ENCODE measurements at places on chromosomes 6 and 20. TPM values are rescaled to one million over a fixed set of nuclear protein-coding genes. Genes with fewer than 3 reads are reported as not detected.

DNA sequence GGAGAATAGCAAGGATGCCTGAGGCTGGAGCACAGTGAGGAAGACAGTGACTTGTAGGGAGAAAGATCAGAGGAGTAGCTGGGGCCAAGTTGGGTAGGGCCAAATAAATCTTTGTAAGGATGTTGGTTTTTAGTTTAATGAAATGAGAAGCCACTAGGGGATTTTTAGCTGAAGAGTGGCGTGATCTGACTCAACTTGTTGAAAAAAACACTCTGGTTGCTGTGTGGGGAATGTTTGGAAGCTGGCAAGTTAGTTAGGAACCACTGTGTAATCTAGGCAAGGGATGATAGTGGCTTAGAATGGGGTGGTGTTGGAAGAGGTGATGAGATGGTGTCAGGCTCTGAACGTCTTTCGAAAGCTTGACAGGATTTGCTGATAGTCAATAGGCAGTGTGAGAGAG is 176.1 kb upstream of the HDDC2 start:
- no peak for DNase-seq

- DNase-seq: no peak
These were observed 105.9 kb downstream of the ADGRB3 start for GRCh38 chr6:68740828-68741500.

- DNase-seq: no peak
These were observed 1049.5 kb upstream of the EPHA7 start for GRCh38 chr6:94468830-94469229.

FKBP5 gene
- 14.5 TPM for polyA plus RNA-seq

GRCh38 chr6:105256619-105257018 is 76.8 kb upstream of the POPDC3 start:
- no peak for DNase-seq

RCAN2 gene
- polyA plus RNA-seq: 3.2 TPM

DNA sequence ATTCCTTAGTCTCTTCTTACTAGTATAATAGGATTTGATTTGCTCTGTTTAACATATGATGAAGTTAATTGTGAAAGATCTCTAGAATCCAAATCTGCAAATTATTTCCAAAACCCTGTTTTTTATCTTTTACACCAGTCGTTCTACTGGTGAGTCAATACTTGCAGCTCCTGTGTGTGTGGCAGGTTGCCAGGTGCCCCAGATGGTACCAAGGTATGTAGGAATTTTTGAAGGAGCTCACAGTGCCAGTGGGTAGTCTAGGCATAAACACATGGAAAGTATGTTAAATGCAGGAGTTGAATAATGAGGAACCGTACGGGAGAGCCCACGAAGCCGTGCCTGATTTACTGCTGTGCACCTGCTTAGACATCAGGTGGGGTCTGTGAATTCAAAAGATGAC is 192.2 kb downstream of the FARS2 start:
- DNase-seq: no peak

DNA sequence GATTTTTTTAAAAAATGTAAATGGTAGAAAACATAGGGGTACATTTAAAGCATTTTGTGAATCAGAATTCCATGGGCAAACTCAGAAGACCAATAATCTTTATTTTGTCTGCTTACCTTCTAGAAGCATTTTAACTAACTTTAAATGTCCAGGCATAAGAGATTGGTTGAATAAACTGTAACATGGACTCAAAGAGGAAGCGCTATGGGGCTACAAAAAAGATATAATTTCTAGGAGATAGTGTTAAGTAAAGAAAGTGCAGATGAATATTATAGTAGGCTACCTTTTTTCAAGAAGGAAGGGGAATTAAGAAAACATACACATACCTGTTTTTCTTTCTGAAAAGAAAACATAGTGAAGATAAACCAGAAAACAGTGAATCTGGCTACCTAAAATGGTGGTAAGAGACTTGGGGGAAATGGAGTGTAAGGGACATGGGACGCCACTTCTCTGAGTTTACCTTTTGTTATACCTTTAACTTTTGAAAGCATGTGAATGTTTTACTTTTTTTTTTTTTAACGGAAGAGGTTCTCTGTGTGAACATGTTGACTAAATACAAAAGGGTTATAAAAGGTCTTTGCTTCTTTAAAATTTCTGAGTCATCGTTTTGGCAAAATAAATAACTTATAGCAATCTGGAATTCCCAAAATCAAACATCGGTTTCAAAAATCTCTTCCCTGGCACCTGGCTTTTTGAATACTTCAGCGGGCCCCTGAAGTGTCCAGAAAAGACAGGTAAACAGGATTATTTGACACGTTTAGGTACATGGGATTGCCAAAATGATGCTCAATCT is 133.4 kb downstream of the OR2B2 start:
- DNase-seq: no peak

FUT9 gene
- polyA plus RNA-seq: 0.17 TPM

DNA sequence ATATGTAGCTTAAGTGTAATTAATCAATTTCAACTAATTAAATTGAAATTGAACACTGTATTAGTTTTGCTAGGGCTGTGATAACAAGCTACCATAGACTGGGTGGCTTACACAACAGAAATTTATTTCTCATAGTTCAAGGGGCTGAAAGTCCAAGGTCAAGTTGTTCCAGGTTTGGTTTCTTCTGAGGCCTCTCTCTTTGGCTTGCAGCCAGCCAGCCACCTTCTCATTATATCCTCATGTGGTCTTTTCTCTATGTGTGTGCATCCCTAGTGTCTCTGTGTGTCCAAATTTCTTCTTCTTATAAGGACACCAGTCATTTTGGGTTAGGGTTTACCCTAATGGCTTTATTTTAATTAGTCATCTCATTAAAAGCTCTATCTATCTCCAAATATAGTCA is 611.7 kb downstream of the UTRN start:
- DNase-seq: no peak

DNA sequence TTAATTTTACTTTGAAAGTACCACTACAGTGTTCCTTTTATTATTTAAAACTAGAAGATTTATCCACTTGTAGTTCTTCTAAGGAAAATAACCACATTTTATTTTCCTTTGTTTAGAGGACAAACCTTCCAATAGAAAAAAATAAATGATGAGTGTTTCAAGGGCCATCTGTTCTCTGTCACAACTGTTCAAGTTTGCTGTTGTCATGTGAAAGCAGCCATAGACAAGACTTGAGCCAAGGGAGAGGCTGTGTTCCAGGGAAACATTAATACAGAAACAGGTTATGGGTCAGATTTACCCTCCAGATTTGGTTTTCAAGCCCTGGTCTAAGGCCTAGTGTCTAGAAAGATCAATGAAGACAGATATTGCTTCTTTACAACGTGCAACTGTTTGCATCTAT is 463.6 kb downstream of the C6orf118 start:
- DNase-seq: no peak

TP53TG5 gene
- polyA plus RNA-seq: 0.89 TPM

GRCh38 chr20:45039475-45039820 is 61.5 kb downstream of the KCNS1 start:
- no peak for DNase-seq

TRIM15 gene
- polyA plus RNA-seq: not detected

DNA sequence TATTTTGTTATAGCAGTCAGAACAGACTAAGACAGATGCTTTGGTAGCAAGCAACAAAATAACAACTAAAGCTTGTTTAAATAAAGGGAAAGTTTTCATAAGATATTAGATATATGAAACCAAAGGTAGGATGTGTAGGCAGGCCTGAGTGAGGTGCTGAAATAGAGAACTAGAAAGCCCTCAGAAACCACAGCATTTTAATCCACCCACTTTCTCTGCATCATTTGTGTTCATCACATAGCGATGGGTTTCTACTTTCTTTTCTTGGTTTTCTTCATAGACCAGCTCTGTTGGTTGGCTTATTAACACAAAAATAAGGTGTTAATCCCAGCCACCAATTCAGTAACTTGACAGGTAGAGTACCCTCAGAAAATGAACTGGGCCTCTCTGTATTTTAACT is 58.6 kb downstream of the RPS12 start:
- no peak for DNase-seq

- no peak for DNase-seq
These were observed 19.5 kb downstream of the TFEB start for GRCh38 chr6:41715795-41716515.

MACROD2 gene
- 3.9 TPM for polyA plus RNA-seq

PRRT1 gene
- polyA plus RNA-seq: 1.6 TPM

DNA sequence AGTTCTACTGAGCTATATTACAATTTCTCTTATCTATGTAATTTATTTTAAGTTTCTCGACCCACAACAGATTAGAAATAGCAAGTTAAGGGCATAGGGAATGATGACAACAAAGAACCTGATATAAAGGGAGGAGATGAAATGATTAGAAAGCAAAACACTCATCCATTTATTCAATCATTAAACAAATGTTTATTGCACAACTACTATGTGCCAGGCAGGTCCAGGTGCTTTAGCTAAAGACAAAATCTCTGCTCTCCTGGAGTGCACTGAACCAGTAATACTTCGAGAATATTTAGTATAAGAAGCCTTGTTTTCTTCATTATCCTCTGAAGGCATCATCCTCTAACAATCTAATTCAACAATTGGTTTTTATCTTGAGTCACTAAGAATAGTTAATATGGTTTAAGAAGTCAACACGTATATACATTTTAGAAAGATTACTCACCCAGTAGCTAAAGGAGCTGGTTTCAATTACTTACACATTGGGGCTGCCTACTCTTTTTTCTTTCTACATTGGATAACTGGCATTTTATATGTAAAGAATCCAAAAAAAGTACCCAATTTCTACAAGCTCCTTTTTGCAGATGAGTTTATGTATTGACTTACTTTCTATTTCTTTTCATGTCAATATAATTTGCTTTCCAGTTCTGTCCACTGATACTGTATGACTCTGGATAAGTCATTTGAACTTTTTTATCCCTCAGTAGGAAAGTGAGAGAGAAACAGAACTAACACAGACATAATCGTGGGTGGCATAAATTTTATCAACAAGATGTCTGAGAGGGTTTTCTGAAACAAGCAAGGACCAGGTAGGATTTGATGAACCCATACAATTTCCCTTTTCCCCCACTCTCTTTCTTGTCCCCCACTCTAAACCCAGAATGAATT is 312.6 kb downstream of the CLIC5 start:
- no peak for DNase-seq

DNA sequence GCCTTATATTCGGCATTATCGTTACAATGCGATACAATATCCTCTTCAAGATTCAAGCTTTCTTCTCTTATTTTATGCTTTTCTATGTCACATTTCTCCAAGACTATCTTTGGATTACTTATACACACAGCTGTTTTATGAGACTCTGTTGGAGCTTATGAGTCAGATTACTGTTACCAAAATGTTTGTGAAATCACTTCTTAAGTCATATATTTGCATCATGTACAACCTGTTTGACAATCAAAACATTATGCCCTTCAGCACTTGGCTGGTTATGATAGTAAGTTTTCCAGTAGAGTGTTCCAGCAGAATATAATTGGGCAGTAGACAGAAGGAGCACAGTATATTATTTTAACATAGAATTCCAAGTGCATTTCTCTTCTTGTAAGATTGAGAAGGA is 35.2 kb downstream of the BMP6 start:
- DNase-seq: no peak
